Activated CD8-positive, alpha-beta T cell treated with anti-CD3 and anti-CD28 coated beads for 36 hours (primary cell): ENCODE measurements at places on chromosomes 5 and 9.

DNA sequence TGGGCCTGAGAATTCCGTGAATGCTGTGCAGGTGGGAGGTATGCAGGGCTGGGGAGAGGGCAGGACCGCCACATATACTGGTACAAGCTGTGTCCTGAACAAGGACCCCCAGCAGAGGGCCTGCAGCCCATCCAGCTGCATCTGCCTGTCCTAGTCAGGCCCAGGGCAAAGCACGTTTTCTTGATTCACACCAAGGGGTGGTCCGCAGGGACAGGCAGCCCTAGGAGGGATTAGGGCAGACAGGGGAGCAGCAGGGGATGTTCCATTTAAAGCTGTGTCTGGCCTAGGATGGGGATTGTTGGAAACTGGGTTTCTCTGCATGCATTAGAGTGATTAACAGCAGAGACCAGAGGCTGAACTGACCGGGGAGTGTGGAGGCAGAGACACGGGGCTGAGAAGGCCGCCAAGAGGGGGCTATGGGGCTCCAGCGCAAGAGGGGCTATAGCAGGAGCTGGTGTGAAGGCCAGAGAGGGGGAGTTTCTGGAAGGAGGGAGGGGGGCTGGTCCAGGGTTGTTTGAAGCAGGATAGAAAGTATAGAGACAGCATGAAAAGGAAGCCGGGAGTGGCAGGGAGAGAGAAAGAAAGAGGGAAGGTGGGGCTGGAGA lies 2.7 kb downstream of the GRM6 start:
- H3K4me3 ChIP-seq, result no peak overlapping the region
- peaks cover 4% of the 10 kb centered on the region for H3K4me1 ChIP-seq
- H3K27me3 ChIP-seq, result peaks cover 30% of the 10 kb centered on the region
- H3K27ac ChIP-seq, result no peak overlapping the region

GRCh38 chr9:77738932-77739331 lies 90.8 kb upstream of the GNA14 start:
- peaks cover 14% of the 10 kb centered on the region for H3K4me1 ChIP-seq
- no peak overlapping the region for H3K4me3 ChIP-seq
- DNase-seq, result no peak
- peak overlapping the region; percentile 17 for H3K27ac ChIP-seq
- H3K36me3 ChIP-seq, result peaks cover 3% of the 10 kb centered on the region

GRCh38 chr9:136764301-136764891 lies at the start of gene LCN15:
Gene LCN15 (minus strand): TSS chr9:136764518. CDS start chr9:136764488, 30 bp downstream.
- peaks cover 9% of the 10 kb centered on the region for H3K4me1 ChIP-seq
- H3K4me3 ChIP-seq, result no peak within 1 kb of the TSS
- peaks cover 13% of the 10 kb centered on the region for H3K27me3 ChIP-seq

GRCh38 chr5:51657340-51658240 lies 274.3 kb downstream of the ISL1 start:
- H3K27me3 ChIP-seq, result no peaks in the 10 kb centered on the region
- no peak overlapping the region for H3K4me3 ChIP-seq
- H3K36me3 ChIP-seq, result no peaks in the 10 kb centered on the region

GRCh38 chr5:162128117-162128516 lies 60.5 kb downstream of the GABRG2 start:
- no peak for DNase-seq
- no peaks in the 10 kb centered on the region for H3K27me3 ChIP-seq
- H3K4me1 ChIP-seq, result no peaks in the 10 kb centered on the region
- H3K36me3 ChIP-seq, result no peaks in the 10 kb centered on the region
- H3K4me3 ChIP-seq, result no peak overlapping the region

- H3K27ac ChIP-seq, result no peak overlapping the region
- H3K4me3 ChIP-seq, result no peak overlapping the region
- DNase-seq, result no peak
- peaks cover 24% of the 10 kb centered on the region for H3K4me1 ChIP-seq
Measured at GRCh38 chr9:70382709-70383605, 31.5 kb downstream of the KLF9 start.

GRCh38 chr9:132430998-132431397 lies 21.0 kb downstream of the CFAP77 start:
- no peak overlapping the region for H3K27ac ChIP-seq
- H3K4me3 ChIP-seq, result no peak overlapping the region
- peaks cover 45% of the 10 kb centered on the region for H3K27me3 ChIP-seq
- H3K4me1 ChIP-seq, result no peaks in the 10 kb centered on the region
- no peaks in the 10 kb centered on the region for H3K36me3 ChIP-seq
- DNase-seq, result no peak

- peaks cover 2% of the 10 kb centered on the region for H3K36me3 ChIP-seq
- no peaks in the 10 kb centered on the region for H3K27me3 ChIP-seq
- H3K27ac ChIP-seq, result no peak overlapping the region
- no peak for DNase-seq
- no peaks in the 10 kb centered on the region for H3K4me1 ChIP-seq
- no peak overlapping the region for H3K4me3 ChIP-seq
Measured at GRCh38 chr5:53934151-53934820, 373.8 kb downstream of the NDUFS4 start.

- H3K4me1 ChIP-seq, result no peaks in the 10 kb centered on the region
- DNase-seq, result no peak
- H3K36me3 ChIP-seq, result no peaks in the 10 kb centered on the region
- no peak overlapping the region for H3K4me3 ChIP-seq
Measured at GRCh38 chr9:109753308-109753707, 26.7 kb upstream of the PALM2AKAP2 start.

DNA sequence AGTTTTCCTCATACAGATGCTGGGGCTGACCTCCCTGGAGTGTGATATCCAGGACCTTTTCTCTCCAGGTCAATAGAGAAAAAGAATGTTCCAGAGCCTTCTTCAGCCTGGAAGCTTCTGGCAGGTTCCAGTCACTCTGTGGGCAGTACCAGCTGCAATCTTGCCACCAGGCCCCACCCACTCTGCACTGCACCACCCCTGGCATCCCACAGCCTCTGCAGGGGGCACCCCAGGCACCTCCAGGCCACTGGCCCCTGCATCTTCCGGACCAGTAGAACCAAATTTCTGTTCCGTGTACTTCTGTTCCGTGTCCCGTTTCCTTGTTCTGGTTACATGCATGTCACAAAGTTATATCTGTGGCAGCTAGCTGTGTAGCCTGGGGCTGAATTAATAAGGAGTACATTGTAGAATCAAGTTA lies 83.3 kb upstream of the ZBTB43 start:
- H3K27me3 ChIP-seq, result no peaks in the 10 kb centered on the region
- peak; percentile 43 for DNase-seq
- peak overlapping the region; percentile 88 for H3K27ac ChIP-seq
- H3K4me1 ChIP-seq, result peaks cover 43% of the 10 kb centered on the region

DNA sequence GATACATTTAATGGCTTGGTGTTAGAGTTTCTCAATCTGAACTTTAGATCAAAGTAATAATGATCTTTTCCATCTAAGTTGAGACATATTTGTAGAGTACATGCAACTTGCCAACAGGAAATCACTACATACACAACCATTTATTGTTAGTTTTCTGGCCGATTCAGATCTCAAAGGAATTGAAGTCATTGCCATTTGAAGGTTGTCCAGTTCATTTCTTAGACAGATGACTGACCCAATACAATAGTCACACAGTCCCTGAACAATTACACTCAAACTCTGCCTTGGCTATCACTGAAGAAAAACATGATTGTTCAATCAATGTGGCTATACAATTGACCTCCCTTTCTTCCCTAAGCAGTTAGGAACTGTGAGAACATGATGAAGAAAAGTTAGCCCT lies 753.2 kb upstream of the RIOK2 start:
- H3K27ac ChIP-seq, result no peak overlapping the region
- H3K4me3 ChIP-seq, result no peak overlapping the region

DNA sequence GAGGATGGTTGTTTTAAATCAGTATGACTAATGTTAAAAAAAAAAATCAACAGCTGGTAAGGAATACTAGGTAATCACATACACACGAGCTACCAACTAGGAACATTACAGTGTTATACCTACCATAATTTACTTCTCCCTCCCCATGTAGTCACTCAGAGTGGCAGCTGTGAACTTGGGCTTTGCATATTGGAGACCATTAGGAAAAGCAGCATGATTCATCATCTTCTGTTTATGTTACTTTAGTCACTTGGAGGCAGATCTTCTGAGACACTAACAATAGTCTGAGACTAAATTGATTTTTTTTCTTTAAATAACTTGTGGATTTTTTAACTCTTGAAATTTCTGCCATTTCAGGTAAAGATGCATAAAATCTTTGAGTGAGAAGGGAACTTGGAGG lies 141.5 kb upstream of the NR4A3 start:
- H3K4me3 ChIP-seq, result no peak overlapping the region
- H3K36me3 ChIP-seq, result no peaks in the 10 kb centered on the region
- no peaks in the 10 kb centered on the region for H3K4me1 ChIP-seq
- peaks cover 3% of the 10 kb centered on the region for H3K27me3 ChIP-seq
- H3K27ac ChIP-seq, result no peak overlapping the region

DNA sequence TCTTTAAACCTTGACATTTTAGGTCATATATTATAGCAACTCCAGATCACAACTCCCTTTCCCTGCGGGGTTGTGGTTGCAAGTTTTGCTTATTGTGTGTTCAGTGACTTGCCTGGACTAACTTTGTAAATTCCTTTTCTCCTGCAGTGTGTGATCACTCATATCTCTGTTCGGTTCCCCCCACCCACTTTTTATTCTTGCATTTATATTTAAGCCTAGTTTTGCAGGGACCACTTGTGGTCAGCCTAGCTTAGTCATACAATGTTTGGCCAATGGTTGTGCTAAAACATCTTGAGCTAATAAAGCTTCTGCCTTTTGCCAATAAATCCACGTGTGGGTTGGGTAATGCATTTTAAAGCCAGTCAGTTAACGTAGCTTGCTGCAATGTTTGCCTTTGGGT lies 146.5 kb upstream of the IRX4 start:
- peaks cover 36% of the 10 kb centered on the region for H3K27me3 ChIP-seq
- no peak overlapping the region for H3K27ac ChIP-seq
- DNase-seq, result no peak
- H3K4me3 ChIP-seq, result no peak overlapping the region
- no peaks in the 10 kb centered on the region for H3K36me3 ChIP-seq
